ENCODE measurements at places on chromosomes 1 and 21.
A peak's percentile ranks its signal among the peaks of the same experiment; 100 is the strongest.

DNA sequence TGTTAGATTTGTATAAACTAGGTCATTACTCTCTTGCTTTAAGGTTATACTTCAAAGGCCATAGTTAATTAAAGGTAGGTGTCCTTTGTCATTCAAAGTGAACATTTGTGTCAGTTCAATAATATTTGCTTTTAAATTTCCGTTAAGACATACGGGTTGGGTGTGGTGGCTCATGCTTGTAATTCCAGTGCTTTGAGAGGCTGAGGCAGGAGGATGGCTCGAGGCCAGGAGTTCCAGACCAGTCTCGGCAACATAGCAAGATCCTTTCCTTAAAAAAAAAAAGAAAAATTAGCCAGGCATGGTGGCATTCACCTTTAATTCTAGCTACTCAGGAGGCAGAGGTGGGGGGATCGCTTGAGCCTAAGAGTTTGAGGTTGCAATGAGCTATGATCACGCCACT lies 80.4 kb downstream of the KIF26B start:
- peak; percentile 50 for DNase-seq

GRCh38 chr1:184745110-184745509 lies 9.5 kb downstream of the EDEM3 start:
- no peak for DNase-seq

DNA sequence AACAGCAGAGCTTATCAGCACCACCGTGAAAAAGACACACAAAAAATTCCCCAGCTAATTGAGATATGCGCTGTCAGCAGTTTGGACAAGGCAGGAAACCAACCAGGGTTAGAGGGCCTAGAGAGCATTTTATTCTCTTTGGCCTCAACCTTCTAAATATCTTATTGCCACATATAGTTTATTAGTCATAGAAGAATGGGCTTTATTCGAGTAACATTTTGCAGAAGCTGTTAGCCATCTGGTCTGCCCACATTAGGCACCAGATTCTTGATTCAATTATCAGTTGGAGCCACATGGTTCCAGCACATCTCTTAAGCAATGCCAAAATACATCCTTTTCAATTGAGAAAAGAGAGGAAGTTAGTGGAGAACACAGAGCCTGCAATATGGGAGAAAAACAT lies 109.9 kb upstream of the CXADR start:
- no peak for DNase-seq

DNA sequence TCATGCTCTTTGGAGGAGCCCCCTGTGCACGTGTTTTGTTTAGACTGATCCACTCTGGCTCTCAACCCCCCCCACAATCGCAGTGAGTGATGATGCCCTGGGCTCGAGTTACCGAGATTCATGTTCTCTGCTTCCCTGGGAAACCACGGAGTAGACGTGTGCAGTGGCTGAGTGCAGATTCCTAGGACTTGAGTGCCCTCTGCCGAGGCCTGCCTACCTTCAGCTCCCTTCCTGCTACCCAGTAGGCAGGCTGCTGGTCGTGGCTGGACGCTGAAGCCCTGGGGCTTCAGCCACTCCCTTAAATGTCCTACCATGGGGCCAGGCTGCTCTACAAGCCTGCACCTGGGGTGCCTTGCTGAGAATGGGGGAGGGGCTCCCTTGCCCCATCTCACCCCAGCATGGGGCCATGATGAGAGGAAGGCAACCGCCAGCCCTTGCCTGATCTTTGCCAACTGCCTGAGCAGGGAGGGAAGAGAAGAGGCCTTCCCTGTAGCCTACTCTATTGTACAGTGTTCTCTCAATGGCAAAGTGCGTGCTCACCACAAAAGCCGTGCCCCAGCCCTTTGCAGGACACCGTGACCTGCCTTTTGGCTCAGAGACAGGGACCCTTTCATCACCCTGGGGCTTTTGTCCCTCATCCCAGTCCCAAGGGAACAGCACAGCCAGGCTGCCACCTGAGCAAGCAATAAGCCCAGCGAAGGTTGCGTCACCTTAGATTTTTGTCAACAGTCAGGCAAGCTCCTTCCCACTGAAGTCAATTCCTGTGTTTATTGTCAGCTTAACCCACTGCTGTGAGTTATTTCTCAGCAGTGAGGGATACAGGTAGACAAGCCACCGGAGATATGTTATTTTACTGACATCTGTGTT lies 4.1 kb upstream of the GRIK3 start:
- no peak for DNase-seq

- DNase-seq, result no peak
Observed at GRCh38 chr1:220929304-220929703, 50.1 kb downstream of the HLX start.

- DNase-seq, result no peak
Observed at GRCh38 chr1:172118618-172119017, 277.3 kb downstream of the DNM3 start.

GRCh38 chr1:116767782-116768382 lies 13.7 kb downstream of the CD2 start:
- no peak for DNase-seq

GRCh38 chr1:25023826-25024225 lies 93.8 kb upstream of the RUNX3 start:
- no peak for DNase-seq

- DNase-seq, result no peak
Observed at GRCh38 chr1:242133351-242133750, 134.5 kb upstream of the MAP1LC3C start.

GRCh38 chr1:29800522-29800956 lies 564.2 kb downstream of the PTPRU start:
- DNase-seq, result no peak

GRCh38 chr1:219582296-219582695 lies 30.6 kb downstream of the ZC3H11B start:
- DNase-seq, result peak; percentile 87

GRCh38 chr1:119141660-119142059 lies 1.2 kb upstream of the WARS2 start:
- no peak for DNase-seq

GRCh38 chr1:204139952-204140351 lies 11.9 kb downstream of the ETNK2 start:
- no peak for DNase-seq

DNA sequence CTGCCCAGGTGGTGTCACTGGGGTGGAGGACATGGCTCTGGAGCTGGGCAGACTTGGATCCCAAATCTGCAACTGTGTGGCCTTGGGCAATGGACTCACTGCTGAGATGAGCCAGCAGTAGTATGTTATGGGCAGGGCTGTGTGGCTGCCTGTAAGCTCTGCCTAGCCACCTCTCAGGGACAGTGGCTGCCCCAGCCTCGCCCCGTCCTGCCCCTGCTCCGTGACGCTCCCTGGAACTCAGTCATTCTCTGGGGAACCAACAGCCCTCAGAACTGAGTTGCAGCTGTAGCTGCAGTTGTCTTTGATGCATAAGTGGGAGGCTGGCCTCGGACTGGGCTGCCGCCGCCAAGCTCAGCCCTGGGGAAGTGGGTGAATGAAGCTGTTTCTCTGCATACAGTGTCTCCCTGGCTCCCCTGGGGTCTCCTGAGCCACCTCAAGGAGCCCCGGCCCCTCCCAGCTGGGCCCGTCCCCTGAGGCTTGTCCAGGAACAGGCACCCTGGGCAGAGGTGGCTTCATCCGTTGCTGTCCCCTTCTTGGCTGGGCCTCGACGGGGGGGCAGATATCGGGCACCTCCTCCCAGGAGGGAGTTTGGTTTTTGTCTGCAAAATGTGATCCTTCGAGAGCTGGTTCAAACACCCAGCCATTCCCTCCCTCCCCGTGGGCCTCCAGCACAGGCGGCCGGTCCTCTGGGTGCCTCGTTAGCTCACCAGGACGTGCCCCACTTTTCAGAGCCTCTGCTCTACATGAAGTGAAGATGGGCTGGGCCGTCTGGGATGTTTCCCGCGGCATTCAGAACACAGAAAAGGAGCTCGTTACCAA lies 26.2 kb upstream of the PLCH2 start:
- peak; percentile 79 for DNase-seq

DNA sequence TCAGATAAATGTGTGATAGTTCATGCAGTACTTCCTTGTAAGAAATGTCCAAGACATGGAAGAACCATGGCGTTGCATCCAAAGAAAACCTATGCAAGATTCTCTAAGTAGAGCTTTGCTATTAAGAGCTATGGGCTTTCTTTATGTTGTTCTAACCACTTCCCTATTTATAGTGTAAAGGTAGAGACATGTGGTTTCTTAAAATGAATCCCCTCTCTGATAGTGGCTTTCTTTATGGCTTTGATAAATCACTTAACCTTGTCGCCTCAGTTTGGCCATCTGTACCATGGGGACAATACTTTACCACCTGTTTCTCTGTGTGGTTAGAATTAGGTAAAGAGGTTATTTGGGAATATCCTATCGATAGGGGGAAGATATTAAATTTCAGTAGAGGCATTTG lies 305.5 kb downstream of the NFIA start:
- no peak for DNase-seq

DNA sequence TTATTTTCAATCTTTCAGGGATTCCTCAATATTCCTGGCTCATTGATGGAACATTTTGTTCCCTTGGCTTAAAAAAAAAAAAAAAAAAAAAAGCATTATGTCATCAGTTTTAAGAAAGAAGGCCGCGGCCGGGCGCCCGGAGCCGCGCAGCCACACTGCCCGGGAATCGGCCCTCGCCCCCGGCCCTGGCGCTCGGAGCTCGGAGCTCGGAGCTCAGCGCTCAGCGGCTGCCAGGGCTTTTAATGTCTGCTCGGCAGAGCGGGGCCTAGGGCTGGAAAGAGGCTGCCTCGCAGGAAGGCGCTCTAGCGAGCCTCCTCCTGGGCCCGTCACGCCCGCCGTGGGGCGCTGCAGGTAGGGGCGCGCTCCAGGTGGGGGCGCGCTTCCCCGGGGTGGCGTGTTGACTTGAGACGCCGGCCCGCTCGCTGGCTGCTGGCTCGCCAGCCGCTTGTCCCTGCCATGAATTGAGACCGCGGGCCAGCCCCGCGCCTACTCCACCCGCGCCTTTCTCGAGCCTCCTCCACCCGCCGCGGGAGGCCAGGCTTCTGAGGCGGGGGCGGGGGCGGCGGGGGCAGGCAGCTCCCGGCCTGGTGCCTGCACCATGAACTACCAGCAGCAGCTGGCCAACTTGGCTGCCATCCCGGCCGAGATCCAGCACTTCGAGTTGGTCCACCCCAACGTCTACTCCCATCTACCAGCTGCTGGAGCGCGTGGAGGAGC lies 5.4 kb upstream of the TDRD5 start:
- DNase-seq, result peak; percentile 28

DNA sequence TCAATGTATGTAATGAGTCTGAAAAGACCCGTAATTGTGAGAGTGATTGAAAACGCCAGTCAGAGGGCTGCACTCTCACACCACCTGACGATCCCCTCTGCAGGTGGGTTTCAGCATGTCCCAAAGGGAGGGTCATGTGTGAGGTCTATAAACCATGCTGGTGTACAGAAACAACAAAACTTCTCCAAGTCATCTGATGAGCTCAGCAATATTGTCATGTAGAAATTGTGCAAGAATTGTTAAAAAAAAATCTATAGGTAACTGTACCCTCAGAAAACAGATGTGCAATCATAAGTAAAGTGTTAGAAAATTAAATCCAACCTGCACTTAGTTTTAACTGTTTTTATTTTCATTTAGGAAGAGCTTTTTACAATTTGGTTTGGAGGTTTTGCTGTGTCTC lies 152.5 kb downstream of the PCBP3 start:
- no peak for DNase-seq

- no peak for DNase-seq
Observed at GRCh38 chr1:60277269-60277668, 203.7 kb upstream of the C1orf87 start.

DNA sequence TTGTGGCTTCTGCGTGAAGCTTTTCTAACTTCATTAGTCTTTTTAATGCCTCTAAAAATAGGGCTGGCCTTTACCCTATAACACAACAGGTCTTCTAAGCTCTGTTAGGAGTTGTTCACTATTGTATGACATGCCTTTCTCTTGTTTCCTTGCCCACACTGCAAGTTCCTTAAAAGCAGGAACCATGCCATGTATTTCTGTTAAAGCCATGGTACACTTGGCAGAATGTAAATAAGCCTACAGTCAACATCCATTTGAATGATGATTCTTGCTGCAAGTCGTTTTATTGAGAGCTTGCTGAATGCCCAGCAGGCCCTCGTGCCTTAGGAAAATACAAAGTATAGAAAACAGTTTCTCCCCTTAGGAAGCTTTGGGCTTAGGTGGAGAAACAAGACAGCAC lies 214.6 kb downstream of the DUSP10 start:
- DNase-seq, result no peak

GRCh38 chr21:46317710-46318463 lies 5.8 kb downstream of the C21orf58 start:
- DNase-seq, result no peak

- no peak for DNase-seq
Observed at GRCh38 chr1:80181418-80181817, 1174.9 kb upstream of the ADGRL4 start.

DNA sequence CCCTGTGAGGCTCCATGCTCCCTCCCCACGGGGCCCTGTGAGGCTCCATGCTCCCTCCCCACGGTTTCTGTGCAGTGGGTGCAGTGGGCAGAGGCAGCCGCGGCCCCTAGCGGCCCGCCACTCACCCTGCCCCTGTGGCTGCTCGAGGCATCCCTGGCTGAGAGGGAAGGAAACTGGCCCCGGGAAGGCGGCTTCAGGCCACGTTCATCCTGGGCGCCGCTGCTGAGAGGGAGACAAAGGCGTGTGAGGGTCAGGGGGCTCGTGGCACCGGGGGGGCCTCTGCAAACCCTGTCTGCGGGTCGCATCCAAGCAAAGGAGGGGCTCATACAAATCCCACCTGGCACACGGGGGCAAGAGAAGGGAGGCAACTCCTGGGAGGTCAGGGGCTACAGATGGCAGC lies 8.5 kb downstream of the CFAP410 start:
- no peak for DNase-seq

DNA sequence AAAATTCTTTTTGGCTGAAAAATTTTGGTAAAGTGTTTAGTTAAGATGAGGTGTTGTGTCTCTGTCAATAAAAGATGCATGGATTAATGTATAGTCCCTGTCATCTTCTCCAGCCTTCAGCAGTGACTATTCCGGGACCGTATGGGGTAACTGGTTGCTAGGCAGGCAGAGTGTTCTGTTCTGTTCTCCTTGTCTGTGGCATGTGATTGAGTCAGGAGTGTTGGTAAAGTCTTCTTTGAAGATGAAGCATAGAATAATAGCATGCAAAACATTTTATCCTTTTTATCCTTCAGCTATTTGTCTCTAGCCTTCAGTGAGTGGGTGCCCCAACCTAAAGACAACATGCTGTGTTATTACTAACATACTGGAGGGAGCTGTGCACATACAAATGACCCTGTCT lies 74.6 kb downstream of the RGL1 start:
- peak; percentile 26 for DNase-seq

- DNase-seq, result no peak
Observed at GRCh38 chr1:84584126-84584525, 9.9 kb upstream of the CTBS start.

- no peak for DNase-seq
Observed at GRCh38 chr1:5896706-5897660, 95.2 kb downstream of the NPHP4 start.

DNA sequence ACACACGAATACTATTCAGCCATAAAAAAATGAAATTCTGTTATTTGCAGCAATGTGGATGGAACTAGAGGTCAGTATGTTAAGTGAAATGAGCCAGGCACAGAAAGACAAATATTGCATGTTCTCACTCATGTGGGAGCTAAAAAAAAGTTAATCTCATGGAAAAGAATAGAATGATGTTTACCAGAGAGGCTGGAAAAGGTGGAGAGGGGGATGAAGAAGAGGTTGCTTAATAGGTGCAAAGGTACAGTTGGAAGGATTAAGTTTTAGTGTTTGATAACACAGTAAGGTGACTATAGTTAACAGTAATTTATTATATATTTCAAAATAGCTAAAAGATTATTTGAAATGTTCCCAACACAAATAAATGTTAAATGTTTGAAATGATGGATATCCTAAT lies 10.8 kb upstream of the RGL1 start:
- no peak for DNase-seq
